IMR-90 (cell line): ENCODE measurements at places on chromosomes 16 and 17.

GRCh38 chr17:80731323-80731722 is 186.7 kb downstream of the RPTOR start:
- no peak for DNase-seq

GRCh38 chr16:30064729-30065101 is 845 bp upstream of the ALDOA start:
- no peak for DNase-seq

DNA sequence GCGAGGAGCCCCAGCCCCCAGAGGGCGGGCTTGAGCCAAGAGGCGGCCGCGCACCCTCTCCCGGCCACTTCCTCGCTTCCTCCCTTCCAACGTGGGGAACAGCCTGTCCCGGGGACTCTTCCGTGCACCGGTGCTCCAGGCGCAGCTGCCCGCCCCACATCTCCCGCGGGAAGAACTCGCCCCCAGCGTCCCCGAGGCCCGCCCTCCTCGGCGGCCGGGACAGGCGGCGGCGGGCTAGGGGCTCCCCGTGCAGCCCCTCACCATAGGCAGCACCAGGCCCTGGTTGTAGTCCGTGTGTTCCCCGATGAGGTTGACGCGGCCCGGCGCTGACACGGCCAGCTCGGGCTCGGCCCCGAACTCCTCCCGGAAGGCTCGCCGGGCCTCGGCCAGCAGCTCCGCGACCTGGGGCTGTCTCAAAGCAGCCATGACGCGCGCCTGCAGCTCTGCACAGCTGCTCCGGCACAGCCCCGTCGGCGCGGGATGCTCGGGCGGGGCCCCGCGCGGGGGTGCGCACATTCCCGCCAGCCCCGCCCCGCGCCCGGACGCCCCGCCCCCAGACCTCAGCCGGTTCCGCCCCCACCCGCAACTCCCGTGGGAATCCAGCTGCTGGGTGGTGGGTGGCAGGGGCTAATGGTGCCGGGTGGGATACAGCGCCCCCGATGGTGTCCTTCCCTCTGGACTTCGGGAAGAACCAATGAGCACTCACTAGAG is at the start of gene GALK1:
Gene GALK1 (minus strand): TSS at position 482 of the 711 bp plus-strand sequence. CDS start 56 bp downstream, at position 426.
- peak; percentile 55 for DNase-seq

- no peak for DNase-seq
These were observed 14.3 kb downstream of the FBXO31 start for GRCh38 chr16:87369117-87369765.

DNA sequence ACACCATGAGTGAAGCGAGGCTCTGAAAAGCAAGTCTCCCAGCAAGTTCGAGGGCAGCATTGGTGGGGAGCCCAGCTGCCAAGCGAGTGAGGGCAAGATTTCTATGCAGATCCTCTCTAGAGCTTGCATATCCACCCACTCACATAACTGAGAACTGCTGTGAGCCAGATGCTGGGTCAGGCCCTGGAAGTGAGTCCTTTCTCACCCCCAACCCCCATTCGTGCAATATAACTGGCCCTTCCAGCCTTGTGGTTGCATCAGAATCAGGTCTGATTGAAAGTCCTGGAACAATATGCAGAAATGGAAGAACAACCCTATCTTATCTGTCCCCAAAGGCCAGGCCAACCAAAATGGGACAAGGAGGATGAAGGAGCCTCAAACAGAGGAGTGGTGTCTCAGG is 146.6 kb downstream of the IRX5 start:
- no peak for DNase-seq

GRCh38 chr17:50908860-50909764 is 43.0 kb upstream of the TOB1 start:
- no peak for DNase-seq

DNA sequence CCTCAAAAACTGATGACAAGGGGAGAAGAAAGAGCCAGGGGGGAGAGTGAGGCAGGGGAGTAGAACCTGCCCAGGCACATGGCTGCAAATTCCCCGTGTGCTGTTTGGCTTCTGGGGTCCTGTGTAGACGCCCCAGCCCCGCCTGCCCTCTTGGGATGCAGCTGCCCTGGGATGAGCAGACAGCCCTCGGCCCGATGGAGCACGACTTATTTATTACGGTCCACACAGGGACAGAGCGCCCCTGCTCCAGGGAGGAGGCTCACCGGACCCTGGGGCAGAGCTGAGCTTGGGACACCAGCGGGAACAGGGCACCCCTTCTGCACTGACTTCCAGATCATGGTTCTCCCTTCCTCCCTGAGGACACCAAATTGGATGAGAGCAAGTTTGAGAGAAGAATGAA is 9.1 kb downstream of the LDHD start:
- DNase-seq = no peak

GRCh38 chr16:86505185-86505898 is 5.0 kb upstream of the FOXF1 start:
- DNase-seq = peak; percentile 55

DNA sequence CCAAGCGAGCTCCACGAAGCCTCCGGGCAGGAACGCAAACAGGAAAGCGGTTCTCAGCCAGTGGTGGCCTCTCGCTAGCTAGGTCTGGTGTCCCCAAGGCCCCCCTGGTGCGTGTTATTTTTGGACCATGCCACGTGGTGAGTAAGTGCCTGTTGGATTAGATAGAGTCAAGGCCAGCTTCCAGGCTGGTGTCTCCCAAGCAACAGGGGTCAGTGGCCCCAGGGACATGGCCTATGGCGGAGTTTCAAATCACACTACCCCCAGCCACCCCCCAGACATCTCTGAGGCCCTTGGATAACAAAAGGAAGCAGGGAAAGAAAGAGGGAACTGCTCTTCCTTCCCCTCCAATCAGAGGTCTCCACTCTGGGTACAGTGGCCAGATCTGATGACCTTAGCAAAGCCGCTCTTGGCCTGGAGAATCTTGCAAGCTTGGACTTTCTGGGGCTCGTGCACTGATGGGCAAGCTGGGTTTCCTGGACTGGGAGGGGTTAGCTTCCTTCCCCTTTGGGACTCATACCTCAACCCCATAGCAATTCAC is 58.2 kb downstream of the MAF start:
- DNase-seq = no peak

- DNase-seq = no peak
These were observed 48.0 kb upstream of the ZFHX3 start for GRCh38 chr16:73095885-73096421.

DNA sequence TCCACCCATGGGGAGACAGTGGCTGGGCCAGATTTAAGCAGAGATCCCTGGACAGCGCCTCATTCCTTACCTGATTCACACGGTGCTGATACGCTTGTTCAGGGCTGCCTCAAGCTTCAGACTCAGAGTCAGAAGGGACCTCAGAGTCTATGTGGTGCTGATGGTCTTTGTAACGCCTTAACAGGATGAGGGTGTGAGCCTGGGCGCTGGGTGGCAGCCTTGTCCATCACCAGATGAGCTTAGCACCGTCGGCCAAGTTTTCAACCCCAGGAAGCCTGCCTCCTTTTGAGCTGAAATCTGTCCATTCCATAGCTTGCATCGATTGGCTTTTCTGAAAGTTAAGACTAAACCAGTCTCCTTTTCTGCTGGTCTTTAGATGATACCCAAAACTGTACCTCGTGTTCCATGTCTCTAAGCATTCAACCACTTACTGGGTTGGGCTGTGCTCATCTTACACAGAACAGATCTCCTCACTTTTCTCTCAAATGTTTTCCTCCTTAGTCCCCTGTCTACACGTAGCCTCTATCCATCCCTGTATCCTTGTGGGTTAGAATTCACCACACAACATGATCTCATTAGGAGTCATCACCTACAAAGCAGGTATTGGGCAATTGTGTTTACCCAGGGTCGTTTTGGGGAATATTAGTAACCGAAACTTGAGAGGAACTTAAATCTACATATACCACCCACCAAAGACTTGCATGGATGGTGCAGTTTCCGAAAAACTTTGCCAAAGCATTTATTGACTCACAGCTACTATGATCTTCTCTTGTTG is 573.4 kb downstream of the CDH13 start:
- peak; percentile 22 for DNase-seq

DNA sequence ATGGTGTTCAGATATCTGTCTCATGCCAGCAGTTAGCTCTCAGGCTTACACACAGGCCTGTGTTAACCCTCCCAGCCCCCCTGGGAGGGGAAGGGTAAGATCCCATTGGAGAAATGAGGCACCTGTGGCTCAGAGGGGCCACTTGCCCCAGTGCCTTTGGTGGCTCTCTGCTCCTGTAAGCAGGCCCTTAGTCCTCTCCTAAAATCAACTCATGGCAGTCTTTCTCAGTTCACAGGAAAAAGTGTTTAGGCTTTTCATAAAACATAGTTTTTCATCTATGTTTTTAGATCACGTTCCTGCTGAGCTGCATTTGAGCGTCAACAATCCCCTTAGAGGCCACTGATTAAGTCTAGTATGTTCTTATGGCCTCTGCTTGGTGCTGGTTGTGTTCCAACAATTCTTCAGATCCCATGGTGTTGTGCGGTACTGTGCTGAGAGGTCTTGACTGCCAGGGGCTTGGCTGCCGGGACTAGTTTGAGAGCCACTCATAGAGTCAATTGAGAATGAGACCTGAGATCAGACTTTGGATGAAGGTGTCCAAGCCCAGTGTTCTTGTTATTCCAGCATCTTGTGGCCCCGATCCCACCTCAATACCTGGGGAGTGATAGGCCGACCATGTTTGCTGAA is 10.6 kb downstream of the TAOK2 start:
- no peak for DNase-seq

DNA sequence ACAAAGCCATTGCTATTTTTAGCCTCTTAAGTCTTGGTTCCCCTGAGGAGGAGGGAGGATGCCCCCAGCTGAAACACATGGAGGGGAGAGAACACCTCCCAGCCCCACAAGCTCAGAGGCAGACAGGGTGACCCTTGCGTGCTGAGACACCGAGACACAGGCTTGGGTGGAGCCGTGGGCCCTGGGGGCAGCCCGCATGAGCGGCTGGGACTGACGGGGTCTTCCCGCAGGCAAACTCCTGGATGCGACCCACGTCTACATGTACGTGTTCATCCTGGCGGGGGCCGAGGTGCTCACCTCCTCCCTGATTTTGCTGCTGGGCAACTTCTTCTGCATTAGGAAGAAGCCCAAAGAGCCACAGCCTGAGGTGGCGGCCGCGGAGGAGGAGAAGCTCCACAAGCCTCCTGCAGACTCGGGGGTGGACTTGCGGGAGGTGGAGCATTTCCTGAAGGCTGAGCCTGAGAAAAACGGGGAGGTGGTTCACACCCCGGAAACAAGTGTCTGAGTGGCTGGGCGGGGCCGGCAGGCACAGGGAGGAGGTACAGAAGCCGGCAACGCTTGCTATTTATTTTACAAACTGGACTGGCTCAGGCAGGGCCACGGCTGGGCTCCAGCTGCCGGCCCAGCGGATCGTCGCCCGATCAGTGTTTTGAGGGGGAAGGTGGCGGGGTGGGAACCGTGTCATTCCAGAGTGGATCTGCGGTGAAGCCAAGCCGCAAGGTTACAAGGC is 9.8 kb downstream of the SLC16A3 start:
- DNase-seq = peak; percentile 66

- no peak for DNase-seq
These were observed 82.2 kb upstream of the ARL4D start for GRCh38 chr17:43316522-43317142.

DNA sequence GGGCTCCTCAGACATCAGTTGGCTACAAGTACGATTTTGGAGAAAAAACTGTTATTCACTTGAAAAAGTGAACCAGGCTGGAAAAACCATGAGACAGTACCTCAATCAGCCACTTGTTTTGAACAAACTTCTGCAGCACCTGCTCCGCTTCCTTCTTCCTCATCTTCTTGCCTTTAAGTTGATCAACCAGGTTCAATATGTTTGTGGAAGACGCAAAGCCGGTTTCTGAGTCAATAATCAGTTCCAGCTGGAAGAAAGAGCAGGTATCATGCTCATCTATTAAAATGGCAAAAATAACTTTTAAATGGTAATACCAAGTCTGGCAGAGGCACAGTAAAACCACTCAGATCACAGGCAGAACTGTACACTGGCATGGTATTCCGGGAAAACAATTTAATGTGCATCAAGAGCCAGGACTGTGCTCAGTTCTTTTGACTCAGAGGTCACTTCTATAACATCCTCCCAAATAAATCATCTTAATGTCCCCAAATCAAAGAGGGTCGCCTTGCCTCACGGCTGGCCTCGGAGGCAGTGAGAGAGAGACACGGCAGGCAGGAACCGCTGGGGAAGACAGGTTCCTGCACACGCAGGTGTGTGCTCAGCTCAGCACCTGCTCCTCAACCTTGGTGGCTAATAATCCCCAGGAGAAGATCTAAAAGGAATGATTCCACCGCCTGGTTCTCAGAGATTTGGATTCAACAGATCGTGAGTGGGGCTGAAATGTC is 29.7 kb downstream of the KDM8 start:
- no peak for DNase-seq

DNA sequence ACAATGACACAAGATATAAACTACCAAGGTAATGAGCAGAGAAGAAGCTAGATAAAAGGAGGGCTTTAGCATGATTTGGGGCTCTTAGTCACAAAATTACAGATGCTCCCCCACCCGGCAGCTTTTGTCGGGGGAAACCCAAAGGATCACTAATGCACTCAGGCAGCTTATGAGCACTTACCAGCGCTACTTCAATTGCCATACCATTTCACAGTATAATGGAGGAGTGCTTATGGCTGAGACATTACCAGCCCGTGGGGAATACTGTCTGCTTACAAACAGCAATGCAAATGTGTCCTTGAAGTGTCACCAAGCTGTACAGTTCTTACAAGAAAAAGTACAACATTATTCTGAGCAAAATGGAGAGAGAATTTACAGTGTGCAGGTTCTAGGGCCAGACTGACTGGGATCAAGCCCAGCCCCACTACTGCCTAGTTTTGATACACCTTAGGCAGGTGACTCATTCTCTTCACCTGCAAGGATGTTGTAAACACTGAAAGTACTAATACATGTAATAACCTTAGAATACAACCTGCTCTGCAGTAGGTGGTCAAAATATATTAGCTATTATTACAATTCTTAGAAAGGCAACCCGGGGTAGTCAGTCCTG is 16.3 kb downstream of the ANKFY1 start:
- no peak for DNase-seq

DNA sequence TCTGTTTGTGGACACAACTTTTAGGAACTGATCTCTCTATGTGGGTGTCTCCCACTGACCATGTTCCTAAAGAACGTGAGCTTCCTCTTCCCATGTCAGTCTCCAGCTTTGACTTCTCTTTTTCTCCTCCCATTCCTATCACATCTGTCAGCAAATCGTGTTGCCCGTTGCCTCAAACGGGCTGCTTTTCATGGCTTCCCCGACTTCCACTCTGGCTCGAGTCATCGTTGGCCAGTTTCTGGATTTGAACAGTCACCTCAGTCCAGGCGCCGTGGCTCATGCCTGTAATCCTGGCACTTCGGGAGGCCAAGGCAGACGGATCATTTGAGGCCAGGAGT is 5.4 kb downstream of the ABCC1 start:
- peak; percentile 75 for DNase-seq

GRCh38 chr17:49745175-49746139 is 18.5 kb downstream of the FAM117A start:
- no peak for DNase-seq

GRCh38 chr17:12362853-12363455 is 302.7 kb upstream of the MYOCD start:
- DNase-seq = no peak
